Cortex of kidney (tissue), 1 donor: ENCODE measurements at places on chromosomes 12 and 14.

- DNase-seq: no peak
Measured at GRCh38 chr12:132707241-132707640, 3.4 kb upstream of the PGAM5 start.

GRCh38 chr12:59039005-59039404, 118.7 kb upstream of the LRIG3 start:
- no peak for DNase-seq

- DNase-seq: no peak
Measured at GRCh38 chr12:51482929-51483697, 58.5 kb downstream of the SLC4A8 start.

DNA sequence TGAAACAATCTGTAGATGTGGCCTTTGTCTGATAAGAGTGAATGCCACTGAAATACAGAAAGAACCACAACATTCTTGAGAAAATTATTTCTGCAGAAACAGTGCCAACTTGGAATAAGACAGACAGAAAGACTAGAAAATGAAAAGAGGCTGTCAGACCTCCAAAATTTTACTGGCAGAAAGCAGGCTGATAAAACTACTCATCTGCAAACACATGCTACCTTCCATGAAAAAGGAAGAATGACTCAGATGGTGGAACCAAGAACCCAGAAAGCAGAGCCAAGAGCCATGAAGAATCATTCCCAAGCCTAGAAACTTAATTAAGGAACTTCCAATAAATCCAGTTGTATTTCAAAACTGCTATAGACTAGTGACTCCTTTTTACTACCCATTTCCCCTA, 31.9 kb upstream of the OSBPL8 start:
- DNase-seq: no peak

GRCh38 chr14:64659366-64659765, 44.9 kb upstream of the PLEKHG3 start:
- DNase-seq: no peak

DNA sequence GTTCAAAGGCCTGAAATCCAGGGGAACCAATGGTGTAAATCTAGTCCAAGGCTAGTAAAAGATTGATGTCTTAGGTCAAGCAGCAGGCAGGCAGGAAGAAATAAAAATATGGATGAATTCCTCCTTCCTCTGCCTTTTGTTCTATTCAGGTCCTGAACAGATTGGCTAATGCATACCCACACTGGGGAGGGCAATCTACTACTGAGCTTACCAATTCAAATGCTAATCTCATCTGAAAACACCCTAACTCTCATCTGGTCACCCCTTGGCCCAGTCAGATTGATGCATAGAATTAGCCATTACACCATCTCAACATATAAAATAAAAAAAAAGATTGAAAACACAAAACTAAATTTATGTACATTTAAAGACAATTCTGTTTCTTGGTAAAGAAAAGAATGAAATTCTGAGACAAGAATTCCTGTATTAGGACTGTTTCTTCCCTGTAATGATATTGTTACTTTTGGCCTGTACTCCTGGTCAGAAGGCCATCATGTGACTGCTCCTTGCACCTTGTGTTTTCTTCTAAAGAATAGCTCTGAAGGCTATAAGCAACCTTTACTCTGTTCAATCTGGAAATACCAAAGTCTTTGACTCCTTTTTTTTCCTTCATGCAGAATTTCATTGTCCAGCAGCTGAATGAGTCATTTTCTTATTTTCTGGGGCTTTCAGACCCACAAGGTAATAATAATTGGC, 19.9 kb downstream of the CLEC6A start:
- no peak for DNase-seq

GRCh38 chr14:63952933-63953437, 100.2 kb downstream of the SYNE2 start:
- DNase-seq: no peak

DNA sequence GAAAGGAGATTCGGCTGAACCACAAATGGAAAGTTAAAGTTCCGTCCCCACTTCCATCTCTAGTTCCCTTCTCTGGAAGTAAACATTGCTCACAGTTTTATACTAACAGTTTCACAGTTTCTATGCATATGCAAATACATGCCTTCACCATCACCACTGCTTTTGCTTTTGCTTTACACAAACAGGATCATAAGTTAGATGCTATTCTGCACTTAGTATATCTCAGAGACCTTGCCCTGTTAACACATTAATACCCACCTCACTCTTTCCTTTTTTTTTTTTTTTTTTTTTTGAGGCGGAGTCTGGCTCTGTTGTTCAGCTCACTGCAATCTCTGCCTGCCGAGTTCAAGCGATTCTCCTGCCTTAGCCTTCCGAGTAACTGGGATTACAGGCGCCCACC, 890 bp downstream of the TEP1 start:
- no peak for DNase-seq

- no peak for DNase-seq
Measured at GRCh38 chr14:77123381-77124325, 17.9 kb downstream of the ZDHHC22 start.

GRCh38 chr14:22602862-22603261, 4.8 kb downstream of the ABHD4 start:
- no peak for DNase-seq

DNA sequence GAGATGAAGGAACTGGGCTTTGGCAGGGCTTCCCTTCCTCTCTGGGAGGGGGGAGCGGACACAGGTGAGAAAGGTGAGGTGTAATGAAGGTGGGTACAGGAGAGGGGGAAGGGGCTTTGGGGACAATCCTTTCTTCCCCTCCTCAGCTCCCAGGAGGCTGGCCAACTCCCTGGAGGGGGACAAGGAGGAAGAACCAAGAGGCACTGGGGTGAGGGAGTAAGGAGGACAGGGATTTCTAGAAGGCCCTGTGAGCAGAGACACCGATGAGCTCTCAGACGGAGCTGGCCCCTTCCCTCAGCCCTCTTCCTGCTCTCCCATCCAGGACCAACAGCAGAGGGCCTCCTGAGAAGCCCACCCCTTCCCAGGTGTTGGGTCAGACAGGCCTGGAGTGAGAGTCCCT, 53.4 kb downstream of the PLEKHG3 start:
- no peak for DNase-seq

GRCh38 chr12:113981876-113982275, 15.8 kb upstream of the RBM19 start:
- no peak for DNase-seq

DNA sequence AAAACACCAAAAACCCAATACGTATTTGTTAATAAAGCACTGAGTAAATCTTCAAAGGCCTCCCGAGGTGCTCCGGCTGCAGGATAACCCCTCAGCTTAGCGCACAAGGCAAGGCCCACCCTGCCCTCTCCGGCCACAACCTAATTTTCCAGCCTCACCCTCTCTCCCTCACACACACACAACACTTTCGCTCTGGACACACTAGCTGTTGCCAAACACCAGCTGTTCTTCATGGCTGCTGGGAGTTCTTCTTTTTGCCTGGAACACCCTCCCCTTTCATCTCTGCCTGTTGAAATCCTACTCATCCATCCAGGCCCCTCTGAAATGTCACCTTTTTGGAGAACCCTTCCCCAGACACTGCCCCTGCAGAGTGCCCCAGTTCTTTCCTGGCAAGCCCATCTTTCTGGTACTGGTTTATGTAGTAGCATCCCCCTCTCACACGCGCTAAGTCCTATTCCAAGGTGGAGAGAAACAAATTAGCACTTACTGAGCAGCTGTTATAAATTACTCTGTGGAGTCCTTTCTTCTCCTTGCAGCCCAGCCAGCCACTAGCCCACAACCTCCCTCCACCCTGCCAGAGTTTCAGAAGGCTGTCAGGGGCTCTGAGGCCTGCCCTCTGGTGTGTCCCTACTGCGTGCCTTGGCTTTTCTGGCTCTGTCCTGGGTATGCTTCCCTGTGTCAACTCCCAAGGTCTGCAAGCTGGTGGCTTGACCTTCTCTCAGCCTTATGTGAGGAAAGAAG, 805 bp upstream of the CRACR2A start:
- DNase-seq: no peak

- DNase-seq: no peak
Measured at GRCh38 chr12:123097561-123098084, 53.3 kb downstream of the PITPNM2 start.

- no peak for DNase-seq
Measured at GRCh38 chr12:88737838-88738472, 157.7 kb upstream of the KITLG start.

GRCh38 chr14:45610318-45610717, 357.3 kb upstream of the MIS18BP1 start:
- DNase-seq: no peak

GRCh38 chr12:47939009-47939601, 24.3 kb upstream of the TMEM106C start:
- no peak for DNase-seq

GRCh38 chr12:15599266-15600037, 189.7 kb downstream of the EPS8 start:
- DNase-seq: no peak

DNA sequence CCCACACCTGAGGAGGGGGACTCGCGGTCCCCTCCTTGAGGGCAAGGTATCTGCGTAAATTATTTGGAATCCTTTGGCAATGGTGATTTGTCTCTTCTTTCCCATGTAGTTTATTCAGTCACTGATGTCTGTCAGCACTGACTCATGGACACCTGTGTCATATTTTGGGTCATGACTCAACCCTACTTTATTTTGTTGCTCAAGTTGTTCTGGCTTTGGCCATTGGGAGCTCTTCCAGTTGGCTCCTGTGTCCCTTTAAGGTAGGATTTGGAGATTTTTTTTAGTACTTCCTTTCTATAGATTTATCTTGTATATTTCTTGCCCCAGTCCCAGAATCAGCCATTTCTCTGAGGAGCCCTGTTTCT, 47.4 kb upstream of the C14orf180 start:
- no peak for DNase-seq

- DNase-seq: no peak
Measured at GRCh38 chr12:122097927-122098756, 19.6 kb downstream of the MLXIP start.
